ENCODE measurements at places on chromosomes 4 and X.

DNA sequence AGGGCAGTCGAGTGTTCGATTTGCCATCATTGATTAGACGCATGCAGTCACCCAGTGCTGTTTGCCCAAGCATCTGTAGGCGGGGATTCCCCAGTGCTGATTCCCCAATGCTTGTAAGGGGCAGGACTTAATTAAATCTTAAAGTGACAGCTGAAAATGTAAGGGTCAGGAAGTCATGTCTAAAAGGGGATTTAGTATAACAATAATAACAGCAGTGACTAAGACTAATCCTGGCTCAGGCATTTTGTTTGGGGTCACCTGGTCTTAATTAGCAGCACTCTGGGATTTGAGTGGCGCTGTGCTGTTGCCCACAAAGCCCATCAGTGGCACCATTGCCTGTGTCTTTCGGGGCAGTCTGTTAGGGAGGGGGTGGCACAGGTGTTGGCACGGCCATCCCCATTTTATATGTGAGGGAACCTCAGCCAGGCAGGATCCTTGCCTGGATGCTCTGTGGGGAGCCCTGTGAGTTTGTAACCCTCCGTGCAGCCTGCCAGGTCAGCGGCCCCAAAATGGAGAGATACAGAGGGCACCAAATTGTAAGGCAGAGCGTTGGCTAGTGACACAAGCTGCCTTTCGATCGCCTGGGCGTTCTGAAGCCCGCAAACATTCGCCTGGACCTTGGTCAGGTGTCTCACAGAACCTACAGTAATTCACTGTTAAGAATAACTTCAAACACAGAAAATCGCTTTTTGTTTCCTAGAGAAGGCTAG is 146.7 kb downstream of the TBL1X start:
- no peak for DNase-seq

- DNase-seq: no peak
Observed at GRCh38 chrX:143115466-143115865, 89.7 kb downstream of the SPANXN4 start.

DNA sequence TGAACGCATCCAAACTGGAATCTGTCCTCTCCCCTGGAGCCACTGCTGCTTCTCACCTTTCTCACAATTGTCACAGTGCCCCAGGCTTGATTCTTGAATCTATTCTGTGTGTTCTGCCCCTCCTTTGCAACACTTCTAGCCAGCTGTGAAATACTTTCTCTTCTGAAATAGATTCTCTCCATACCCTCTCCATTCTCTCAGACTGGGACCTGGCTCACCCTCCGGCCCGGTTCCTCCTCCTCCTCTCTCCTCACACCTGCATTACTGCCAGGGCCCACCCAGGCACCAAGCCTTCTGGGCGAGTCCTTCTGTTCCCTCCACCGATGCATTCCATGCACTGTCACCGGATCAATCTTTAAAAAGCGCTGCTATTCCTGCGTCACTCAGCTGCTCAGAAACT is 336.1 kb downstream of the UNC5C start:
- DNase-seq: no peak

DNA sequence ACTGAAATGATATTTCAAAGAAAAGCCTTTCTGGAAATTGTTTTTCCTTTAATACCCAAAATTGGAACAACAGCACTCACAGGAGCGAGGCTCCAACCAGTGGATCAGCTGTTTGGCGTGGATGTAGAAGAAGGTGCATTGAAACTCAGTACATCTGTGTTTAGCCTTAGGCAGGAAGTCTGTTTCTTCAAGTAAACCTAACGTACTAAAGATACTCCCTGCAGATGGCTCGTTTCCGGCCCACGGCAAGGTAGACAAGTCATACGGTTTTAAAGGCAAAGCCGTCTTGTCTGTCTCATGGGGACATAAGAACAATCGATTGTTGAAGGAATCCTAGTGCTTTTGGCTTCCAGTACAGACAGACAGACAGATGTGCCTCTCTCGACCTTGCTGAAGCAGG is 50.0 kb upstream of the CLCN4 start:
- DNase-seq: no peak

GRCh38 chrX:122092360-122092759 is 1045.0 kb downstream of the GLUD2 start:
- no peak for DNase-seq

GRCh38 chr4:140061194-140061593 is 92.8 kb downstream of the MAML3 start:
- no peak for DNase-seq

GRCh38 chrX:9775930-9776329 is 10.3 kb upstream of the GPR143 start:
- no peak for DNase-seq

- DNase-seq: no peak
Observed at GRCh38 chr4:74631338-74631737, 163.0 kb downstream of the BTC start.

DNA sequence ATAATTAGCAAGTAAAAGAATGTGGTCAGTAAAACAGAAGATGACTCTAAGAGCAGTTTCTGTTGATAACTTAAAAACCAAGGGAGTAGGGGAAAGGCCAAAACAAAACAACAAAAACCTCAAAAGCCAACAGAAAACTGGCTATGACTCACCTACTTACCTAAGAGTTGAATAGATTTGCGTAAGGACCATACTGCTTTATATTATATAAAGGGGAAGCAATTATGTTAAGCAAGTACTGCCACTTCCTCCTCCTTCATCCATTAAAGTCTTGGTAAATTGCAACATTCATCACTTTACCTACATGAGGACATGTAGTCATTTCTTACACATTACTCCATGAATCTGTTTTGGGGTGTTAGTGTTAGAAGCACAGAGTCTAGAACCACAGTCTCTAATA is 85.9 kb upstream of the FAM47A start:
- DNase-seq: no peak

DNA sequence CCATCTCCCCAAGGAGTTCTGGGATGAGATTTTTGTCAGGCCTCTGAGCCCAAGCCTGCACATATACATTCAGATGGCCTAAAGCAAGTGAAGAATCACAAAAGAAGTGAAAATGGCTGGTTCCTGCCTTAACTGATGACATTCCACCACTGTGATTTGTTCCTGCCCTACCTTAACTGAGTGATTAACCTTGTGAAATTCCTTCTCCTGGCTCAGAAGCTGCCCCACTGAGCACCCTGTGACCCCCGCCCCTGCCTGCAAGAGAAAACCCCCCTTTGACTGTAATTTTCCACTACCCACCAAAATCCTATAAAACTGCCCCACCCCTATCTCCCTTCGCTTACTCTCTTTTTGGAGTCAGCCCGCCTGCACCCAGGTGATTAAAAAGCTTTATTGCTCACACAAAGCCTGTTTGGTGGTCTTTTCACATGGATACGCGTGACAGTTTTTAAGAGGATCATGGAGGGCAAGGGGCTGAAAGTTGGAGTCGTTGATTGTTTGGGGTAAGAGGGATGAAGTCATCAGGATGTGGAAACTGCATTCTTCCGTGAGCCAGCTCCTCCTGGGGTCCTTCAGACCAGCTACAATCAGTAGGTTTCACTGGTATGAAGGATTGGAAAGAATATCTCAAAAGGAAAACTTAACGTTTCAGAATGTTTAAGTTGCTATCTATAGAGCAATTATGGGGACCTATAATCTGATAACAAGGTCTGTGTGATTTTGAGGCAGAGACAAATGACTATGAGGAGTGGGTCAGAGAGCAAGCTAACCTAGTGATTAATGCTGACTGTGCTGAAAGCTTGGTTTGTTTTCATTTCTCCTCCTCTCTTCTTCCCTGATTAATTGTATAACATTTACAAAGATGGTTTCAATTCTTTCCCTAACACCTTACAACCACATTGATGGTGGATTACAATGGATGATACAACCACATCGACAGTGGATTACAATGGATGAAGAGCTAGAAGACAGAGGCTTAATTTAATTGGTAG is 28.6 kb upstream of the MAGEA11 start:
- DNase-seq: peak; percentile 17

GRCh38 chr4:37400241-37400881 is 155.8 kb downstream of the NWD2 start:
- no peak for DNase-seq

GRCh38 chr4:11623726-11624037 is 195.0 kb upstream of the HS3ST1 start:
- peak; percentile 72 for DNase-seq

- no peak for DNase-seq
Observed at GRCh38 chr4:87584222-87584908, 24.0 kb upstream of the DSPP start.

GRCh38 chrX:1246816-1247215 is 21.8 kb upstream of the CSF2RA start:
- DNase-seq: peak; percentile 86

- DNase-seq: no peak
Observed at GRCh38 chr4:86640469-86640868, 46.4 kb downstream of the PTPN13 start.

- no peak for DNase-seq
Observed at GRCh38 chr4:67451464-67451863, 93.8 kb downstream of the CENPC start.

GRCh38 chr4:130424211-130424610 is 1328.3 kb downstream of the C4orf33 start:
- no peak for DNase-seq

GRCh38 chr4:986428-986878 is 391 bp upstream of the IDUA start:
- no peak for DNase-seq

DNA sequence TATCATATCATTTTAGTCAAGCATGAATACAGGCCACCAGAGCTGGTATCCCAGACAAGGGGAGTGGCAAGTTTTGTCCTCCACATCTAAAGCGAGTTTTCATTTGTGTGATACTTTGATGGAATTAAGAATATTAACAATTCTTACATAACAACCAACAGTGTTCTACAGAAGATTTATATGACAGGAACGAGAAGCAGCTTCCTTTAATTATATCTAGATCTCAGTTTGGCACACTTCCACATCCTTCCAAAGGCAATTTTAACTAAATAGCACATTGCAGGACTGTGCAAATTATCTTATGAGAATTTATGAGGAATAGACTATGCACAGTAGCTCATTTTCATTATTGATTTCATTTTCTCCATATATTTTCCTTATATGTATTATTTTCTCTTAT is 121.2 kb upstream of the GUCY1A1 start:
- DNase-seq: no peak

GRCh38 chr4:17132226-17132625 is 233.8 kb upstream of the LDB2 start:
- DNase-seq: no peak

DNA sequence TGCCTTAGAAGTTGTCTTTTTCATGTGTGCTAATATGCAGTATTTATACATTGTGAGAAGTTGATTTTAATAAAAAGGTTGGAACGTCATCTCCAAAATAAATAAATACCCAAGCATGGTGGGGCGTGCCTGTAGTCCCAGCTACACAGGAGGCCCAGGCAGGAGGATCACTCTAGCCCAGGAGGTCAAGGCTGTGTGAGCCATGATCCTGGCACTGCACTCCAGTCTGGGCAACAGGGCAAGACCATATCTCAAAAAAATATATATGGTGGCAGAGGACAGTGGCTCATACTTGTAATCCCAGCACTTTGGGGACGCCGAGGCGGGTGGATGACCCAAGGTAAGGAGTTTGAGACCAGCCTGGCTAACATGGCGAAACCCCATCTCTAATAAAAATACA is 6.4 kb downstream of the SLBP start:
- DNase-seq: no peak

DNA sequence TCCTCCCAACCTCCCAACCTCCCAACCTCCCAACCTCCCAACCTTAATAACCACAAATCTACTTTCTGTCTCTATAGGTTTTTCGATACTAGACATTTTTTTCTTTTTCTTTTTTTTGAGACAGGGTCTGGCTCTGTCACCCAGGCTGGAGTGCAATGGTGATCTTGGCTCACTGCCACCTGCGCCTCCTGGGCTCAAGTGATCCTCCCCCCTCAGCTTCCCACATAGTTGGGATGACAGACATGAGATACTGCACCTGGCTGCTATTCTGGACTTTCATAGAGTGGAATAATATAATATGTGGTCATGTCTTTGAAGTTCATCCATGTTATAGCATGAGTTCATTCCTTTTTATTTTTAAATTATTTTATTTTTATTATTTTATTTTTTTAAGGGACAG is 39.5 kb upstream of the ZFX start:
- no peak for DNase-seq

- DNase-seq: peak; percentile 59
Observed at GRCh38 chrX:139720136-139720535, 12.2 kb upstream of the MCF2 start.

DNA sequence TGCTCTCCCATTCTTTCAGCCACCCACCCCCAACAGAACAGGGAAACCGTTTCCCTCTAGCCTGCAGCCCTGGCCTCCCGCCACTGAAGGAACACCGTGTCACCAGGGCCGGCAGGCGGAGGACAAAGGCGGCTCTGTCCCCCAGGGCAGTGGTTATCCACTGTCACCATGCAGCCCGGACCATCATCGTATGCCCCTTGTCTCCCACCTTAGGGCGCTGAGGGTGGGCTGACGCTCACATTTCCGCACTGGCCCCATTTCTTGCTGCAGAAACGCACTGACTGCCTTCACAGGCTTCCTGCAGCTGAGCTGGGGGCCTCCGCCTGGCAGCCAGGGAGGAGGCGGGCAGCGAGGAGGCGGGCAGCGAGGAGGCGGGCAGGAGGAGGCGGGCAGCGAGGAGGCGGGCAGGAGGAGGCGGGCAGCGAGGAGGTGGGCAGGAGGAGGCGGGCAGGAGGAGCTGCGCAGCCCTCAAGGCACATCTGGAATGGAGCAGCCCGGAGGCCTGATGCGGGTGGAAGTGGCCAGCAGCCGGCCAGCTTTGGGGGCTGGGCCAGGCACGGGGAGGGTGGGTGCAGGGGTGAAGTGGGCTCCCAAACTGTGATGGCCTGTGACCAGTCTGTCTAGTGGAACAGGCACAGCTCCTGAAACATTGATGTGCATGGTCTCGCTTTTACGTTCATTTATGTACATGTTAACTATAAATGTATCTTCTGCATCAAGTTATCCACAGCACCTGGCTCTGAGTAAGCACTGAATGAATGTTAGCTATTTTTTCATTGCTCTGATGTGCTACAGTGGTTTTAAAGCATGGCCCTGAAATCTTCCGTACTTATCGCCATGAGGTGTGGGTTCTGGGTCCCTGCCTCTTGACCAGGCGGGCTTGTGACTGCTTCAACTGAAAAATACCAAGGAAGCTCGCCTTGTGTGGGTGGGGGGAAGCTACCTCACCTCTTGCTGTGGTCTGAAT is 20.6 kb upstream of the KIAA0232 start:
- DNase-seq: no peak

DNA sequence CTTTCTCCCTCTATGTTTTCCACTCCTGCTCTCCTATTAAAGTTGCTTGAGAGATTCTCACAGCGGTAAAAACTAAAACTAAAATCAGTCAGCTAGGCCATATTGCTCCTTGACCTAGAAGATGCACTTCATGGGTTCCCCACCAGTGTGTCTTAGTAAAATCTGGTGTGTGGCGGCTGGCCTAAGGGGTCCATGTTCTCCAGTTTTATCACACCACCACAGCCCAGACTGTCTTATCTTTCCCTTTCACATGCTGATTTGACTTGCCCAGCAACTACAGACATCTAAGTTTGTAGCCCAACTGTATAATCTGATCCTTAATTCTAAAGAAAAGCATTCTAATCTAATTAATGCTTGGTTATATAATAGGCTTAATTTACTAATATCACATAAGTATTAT is 68.0 kb downstream of the ATP8A1 start:
- DNase-seq: peak; percentile 18

All from GM23338 (cell line).